ENCODE measurements at places on chromosomes 2 and 18. TPM values are rescaled to one million over a fixed set of nuclear protein-coding genes. Genes with fewer than 3 reads are reported as not detected.

Gene ZAP70
- not detected for total RNA-seq

Gene ROCK2
- 63.7 TPM for total RNA-seq

Gene GPR55
- not detected for total RNA-seq

Gene WNT10A
- total RNA-seq = not detected

Gene RAB27B
- 5.0 TPM for total RNA-seq

Gene DYNAP
- not detected for total RNA-seq

Gene EFR3B
- 3.3 TPM for total RNA-seq

Gene IWS1
- total RNA-seq = 45.6 TPM

Gene HEATR5B
- 18.1 TPM for total RNA-seq

Gene NMUR1
- under 0.01 TPM for total RNA-seq

Gene SRBD1
- 19.4 TPM for total RNA-seq

Gene HNMT
- total RNA-seq = 90.6 TPM

Gene COLEC11
- 0.92 TPM for total RNA-seq

Gene GPR75
- total RNA-seq = 0.79 TPM
